ENCODE measurements at places on chromosomes 4 and X.
A peak's percentile ranks its signal among the peaks of the same experiment; 100 is the strongest.

DNA sequence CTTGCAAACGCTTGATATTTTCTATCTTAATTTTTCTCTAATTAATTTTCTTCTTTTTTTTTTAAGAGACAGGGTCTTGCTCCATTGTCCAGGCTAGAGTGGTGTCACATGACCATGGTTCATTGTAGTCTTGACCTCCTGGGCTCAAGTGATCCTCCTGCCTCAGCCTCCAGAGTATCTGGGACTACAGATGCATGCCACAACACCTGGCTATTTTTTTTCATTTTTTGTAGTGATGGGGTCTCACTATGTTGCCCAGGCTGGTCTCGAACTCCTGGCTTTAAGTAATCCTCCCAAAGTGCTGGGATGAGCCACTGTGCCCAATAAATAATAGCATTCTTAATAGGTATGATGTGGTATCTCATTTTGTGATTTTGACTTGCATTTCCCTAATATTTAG lies 18.2 kb downstream of the SHROOM3 start:
- no peak for DNase-seq

DNA sequence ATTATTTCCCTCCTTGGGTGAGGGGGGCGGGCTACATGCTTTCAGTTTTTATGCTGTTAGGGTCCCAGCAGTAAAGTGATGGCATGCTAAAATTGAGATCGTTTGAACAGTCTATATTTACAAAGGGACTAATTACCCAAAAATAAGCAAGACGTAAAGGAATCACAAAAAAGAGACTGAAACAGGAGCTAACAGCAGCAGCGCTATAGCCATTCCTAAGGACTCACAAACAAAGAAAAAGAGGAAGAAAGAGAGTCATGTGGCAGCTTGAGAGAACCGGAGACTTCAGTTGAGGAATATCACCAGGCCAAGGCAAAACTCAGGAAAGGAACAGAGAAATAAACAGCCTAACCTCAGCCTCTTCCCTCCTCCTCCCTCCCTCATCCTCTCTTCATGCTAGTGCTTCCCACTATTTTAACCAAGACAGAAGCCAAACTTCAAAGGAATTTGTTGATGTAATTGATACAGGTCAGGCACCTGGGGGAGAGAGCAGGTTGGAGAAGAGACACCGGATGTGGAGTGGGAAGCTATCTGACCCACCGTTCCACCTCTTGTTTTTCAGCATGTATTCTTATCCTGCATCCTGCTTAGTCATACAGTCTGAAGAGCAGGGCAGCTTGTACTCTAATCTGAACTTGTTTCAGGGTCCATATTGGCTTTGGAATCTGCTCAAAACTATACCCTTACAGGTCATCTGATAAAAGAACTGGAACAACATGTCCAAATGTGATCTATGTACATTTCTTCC lies 383.7 kb downstream of the NAF1 start:
- DNase-seq = no peak

- DNase-seq = no peak
These were observed 1.5 kb upstream of the EDNRA start for GRCh38 chr4:147479376-147479775.

GRCh38 chr4:172838111-172838510 lies 330.5 kb upstream of the GALNT7 start:
- no peak for DNase-seq

GRCh38 chrX:101417981-101418841 lies 10.2 kb downstream of the HNRNPH2 start:
- no peak for DNase-seq

- no peak for DNase-seq
These were observed 13.3 kb downstream of the HNRNPD start for GRCh38 chr4:82360298-82361177.

GRCh38 chr4:155676430-155676825 lies 9.8 kb downstream of the GUCY1A1 start:
- DNase-seq = no peak

DNA sequence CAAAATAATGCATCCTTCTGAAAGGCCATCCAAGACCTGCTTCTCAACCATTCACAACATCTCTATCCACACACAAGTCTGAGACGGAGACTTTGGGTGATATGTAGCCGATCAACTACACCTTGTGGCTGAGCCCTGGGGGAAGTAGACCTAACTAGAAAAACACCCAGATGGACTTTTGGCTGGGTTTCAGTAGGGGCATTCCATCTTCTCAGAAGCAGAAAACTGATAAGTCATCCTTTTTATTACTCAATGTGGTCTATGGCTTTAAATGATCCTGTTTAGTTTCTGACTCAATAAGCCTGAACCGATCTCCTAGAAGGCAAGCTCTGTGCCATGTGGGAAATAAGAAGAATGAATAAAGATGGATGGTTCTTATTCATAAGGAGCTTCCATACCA lies 82.5 kb upstream of the AFF2 start:
- peak; percentile 41 for DNase-seq

DNA sequence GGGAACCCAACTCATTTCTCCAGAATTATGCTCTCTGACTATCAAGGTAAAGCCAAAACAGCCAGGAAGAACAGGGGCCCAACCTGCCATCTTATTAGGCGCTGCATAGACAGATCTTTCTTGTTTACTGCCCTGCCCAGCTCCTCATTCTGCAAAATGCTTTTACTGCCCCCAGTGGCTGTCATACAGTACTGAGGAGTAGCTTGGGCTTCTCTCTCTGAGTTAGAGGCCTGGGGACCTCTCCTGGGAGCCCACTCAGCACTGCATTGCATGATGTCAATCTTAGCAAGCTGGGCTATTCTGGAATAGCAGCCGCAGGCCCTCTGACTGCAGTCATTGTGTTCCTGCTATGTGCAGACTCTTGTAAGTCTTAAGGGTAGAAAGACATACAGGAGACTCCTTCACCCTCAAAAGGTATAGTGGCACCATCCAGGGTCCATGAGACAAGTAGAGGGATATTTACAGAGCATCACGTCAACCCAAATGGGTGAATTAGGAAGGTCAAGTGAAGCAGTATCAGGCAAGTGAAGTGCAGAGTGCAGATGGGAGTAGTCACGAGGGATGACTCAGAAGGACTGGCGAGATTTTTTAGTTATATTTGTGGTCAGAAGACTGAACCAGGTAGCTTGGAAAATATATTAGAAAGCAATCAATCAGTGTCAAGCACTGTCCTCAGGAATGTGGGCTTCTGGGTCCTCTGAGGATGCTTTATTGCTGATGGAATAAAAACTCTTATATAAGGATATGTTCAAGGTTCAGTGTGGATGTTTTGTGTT lies 294.1 kb upstream of the SFRP2 start:
- no peak for DNase-seq

- no peak for DNase-seq
These were observed 824.9 kb downstream of the RAPGEF2 start for GRCh38 chr4:159927781-159928180.

All from skeletal muscle cell (primary cell).